Endothelial cell of umbilical vein (primary cell): ENCODE measurements at places on chromosomes 1 and 21.

- no peak overlapping the region for H3K27ac ChIP-seq
- H3K36me3 ChIP-seq, result no peaks in the 10 kb centered on the region
- no peak overlapping the region for H3K4me3 ChIP-seq
- H3K27me3 ChIP-seq, result no peaks in the 10 kb centered on the region
- no peak for DNase-seq
- no peaks in the 10 kb centered on the region for H3K4me1 ChIP-seq
Observed at GRCh38 chr1:64653466-64653865, 91.4 kb upstream of the RAVER2 start.

- no peak overlapping the region for H3K4me3 ChIP-seq
- H3K27ac ChIP-seq, result no peak overlapping the region
- H3K4me1 ChIP-seq, result peaks cover under 1% of the 10 kb centered on the region
- no peaks in the 10 kb centered on the region for H3K36me3 ChIP-seq
- H3K27me3 ChIP-seq, result no peaks in the 10 kb centered on the region
Observed at GRCh38 chr1:162040657-162041056, 17.0 kb upstream of the OLFML2B start.

- DNase-seq, result peak; percentile 74
- peaks cover 56% of the 10 kb centered on the region for H3K4me1 ChIP-seq
- H3K27ac ChIP-seq, result peak overlapping the region; percentile 59
- H3K27me3 ChIP-seq, result no peaks in the 10 kb centered on the region
- no peaks in the 10 kb centered on the region for H3K36me3 ChIP-seq
Observed at GRCh38 chr21:39003982-39004633, 179.1 kb downstream of the PSMG1 start.

GRCh38 chr1:160801836-160802580 is 6.0 kb downstream of the LY9 start:
- DNase-seq, result no peak
- H3K4me1 ChIP-seq, result no peaks in the 10 kb centered on the region
- H3K4me3 ChIP-seq, result no peak overlapping the region
- H3K27ac ChIP-seq, result no peak overlapping the region
- H3K36me3 ChIP-seq, result no peaks in the 10 kb centered on the region

DNA sequence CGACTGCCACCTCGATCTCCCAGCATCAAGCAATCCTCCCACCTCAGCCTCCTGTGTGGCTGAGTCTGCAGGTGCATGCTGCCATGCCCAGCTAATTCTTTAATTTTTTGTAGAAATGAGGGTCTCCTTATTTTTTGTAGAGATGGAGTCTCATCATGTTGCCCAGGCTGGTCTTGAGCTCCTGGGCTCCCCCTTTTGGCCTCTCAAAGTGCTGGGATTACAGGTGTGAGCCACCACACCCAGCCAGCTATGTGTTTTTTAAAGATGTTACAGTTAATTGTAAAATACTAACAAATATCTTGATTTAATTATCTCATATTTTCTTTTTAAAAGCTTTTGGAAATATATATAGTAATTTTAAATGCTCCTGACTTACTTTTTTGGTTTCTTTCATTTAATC is 181.3 kb upstream of the DMRTA2 start:
- no peak overlapping the region for H3K27ac ChIP-seq
- H3K27me3 ChIP-seq, result no peaks in the 10 kb centered on the region
- H3K4me1 ChIP-seq, result peaks cover 18% of the 10 kb centered on the region
- no peaks in the 10 kb centered on the region for H3K36me3 ChIP-seq
- no peak for DNase-seq
- no peak overlapping the region for H3K4me3 ChIP-seq

GRCh38 chr21:35340273-35340672 is 291.2 kb upstream of the RUNX1 start:
- H3K27ac ChIP-seq, result no peak overlapping the region
- no peaks in the 10 kb centered on the region for H3K36me3 ChIP-seq
- H3K27me3 ChIP-seq, result no peaks in the 10 kb centered on the region
- no peaks in the 10 kb centered on the region for H3K4me1 ChIP-seq
- DNase-seq, result no peak
- no peak overlapping the region for H3K4me3 ChIP-seq

GRCh38 chr1:38151399-38151798 is 104.8 kb upstream of the POU3F1 start:
- H3K4me1 ChIP-seq, result no peaks in the 10 kb centered on the region
- DNase-seq, result no peak
- H3K27me3 ChIP-seq, result no peaks in the 10 kb centered on the region
- H3K36me3 ChIP-seq, result no peaks in the 10 kb centered on the region
- H3K27ac ChIP-seq, result no peak overlapping the region

GRCh38 chr1:184167352-184167751 is 115.8 kb downstream of the TSEN15 start:
- no peaks in the 10 kb centered on the region for H3K27me3 ChIP-seq
- no peaks in the 10 kb centered on the region for H3K36me3 ChIP-seq
- no peak overlapping the region for H3K4me3 ChIP-seq
- DNase-seq, result no peak
- H3K27ac ChIP-seq, result no peak overlapping the region

GRCh38 chr1:92376345-92376744 is 77.5 kb downstream of the RPAP2 start:
- peaks cover 12% of the 10 kb centered on the region for H3K4me1 ChIP-seq
- no peaks in the 10 kb centered on the region for H3K27me3 ChIP-seq
- peak; percentile 63 for DNase-seq

- no peak overlapping the region for H3K27ac ChIP-seq
- H3K36me3 ChIP-seq, result no peaks in the 10 kb centered on the region
- DNase-seq, result no peak
- H3K4me1 ChIP-seq, result peaks cover 39% of the 10 kb centered on the region
- H3K27me3 ChIP-seq, result no peaks in the 10 kb centered on the region
Observed at GRCh38 chr1:101257500-101258325, 20.9 kb downstream of the S1PR1 start.

DNA sequence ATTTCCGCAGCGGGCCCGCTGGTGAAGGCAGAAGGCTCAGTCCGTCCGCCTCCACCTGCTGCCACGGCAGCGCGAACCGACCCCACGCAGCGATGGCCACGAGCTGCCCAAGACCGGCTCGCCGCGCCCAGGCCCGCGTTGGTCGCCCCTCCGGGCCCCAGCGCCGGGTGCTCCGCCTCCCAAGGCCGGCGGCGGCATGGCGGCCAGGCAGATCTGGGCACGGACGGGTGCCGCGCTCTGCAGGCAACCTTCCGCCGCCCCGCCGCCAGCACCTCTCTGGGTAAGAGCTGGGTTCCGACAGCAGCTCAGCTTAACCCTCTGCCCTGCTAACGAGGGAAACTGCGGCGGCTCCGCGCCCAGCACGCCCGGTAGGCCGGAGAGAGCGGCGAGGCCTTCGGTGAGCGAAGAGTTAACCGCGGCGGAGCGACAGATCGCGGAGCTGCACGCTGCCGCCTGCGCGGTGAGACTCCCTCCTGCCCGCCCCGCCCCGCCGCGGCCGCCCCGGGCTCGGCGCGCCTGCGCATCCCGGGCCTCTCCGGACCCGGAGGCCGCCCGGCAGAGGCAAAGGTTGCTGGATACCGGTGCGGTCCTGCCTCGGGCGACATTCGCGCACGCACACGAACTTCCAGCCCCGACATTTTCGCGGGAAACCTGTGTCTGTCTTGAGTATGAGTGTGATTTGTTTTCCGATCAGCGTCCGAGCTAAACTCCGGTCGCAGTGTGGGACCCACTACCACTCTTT is at the start of gene C1orf53:
C1orf53 (plus strand) TSS at position 177 of the 742 bp plus-strand sequence; CDS start at position 197, 20 bp downstream.
- peaks cover 22% of the 10 kb centered on the region for H3K27me3 ChIP-seq
- peak; percentile 91 for DNase-seq
- H3K27ac ChIP-seq, result peak within 1 kb of the TSS; percentile 52
- H3K36me3 ChIP-seq, result no peaks in the 10 kb centered on the region
- H3K4me3 ChIP-seq, result peak within 1 kb of the TSS; percentile 76
- peaks cover 14% of the 10 kb centered on the region for H3K4me1 ChIP-seq

DNA sequence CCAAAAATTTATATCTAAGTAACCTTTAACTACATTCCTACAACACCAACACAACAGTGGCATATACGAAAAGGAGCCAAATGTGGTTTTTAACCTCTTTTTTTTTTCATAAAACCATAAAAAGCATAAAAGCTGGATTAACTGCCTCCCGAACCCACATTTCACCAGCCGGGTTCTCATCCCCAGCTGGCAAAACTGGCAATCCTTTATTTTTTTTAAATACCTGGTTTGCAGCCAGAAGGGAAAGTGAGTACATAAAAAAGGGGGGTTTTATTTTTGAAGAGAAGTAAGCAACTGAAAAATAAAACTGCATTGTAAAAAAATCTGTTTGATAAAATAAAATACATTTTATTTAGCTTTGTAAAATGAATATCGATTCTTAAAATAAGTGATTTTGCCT is 295.4 kb downstream of the AKT3 start:
- H3K27me3 ChIP-seq, result no peaks in the 10 kb centered on the region
- H3K4me3 ChIP-seq, result no peak overlapping the region
- H3K36me3 ChIP-seq, result no peaks in the 10 kb centered on the region
- DNase-seq, result no peak

DNA sequence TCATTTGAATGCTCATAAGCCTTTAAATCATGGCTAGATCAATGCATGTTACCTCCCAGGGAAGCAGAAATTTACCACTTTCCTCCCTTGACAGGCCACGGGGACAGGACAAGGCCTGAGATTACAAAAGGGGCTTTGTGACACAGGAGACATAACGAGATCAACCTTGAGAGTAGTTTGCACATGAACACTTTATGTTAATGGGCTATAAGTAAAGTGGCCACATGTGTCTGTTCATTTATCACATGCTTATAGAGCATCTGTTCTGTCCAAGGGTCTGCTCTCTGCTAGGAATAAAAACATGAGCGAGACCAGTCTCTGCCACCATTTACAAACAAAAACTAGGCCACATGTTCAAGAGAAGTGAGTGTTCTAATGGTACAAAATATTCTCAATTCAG is 144.1 kb upstream of the C8B start:
- H3K4me1 ChIP-seq, result no peaks in the 10 kb centered on the region
- H3K27ac ChIP-seq, result no peak overlapping the region
- no peaks in the 10 kb centered on the region for H3K27me3 ChIP-seq
- H3K36me3 ChIP-seq, result no peaks in the 10 kb centered on the region
- H3K4me3 ChIP-seq, result no peak overlapping the region
- DNase-seq, result no peak

GRCh38 chr1:51320967-51321923 is 9.1 kb downstream of the TTC39A start:
- no peak overlapping the region for H3K27ac ChIP-seq
- H3K36me3 ChIP-seq, result no peaks in the 10 kb centered on the region
- H3K4me1 ChIP-seq, result peaks cover 8% of the 10 kb centered on the region
- H3K27me3 ChIP-seq, result no peaks in the 10 kb centered on the region
- no peak for DNase-seq

DNA sequence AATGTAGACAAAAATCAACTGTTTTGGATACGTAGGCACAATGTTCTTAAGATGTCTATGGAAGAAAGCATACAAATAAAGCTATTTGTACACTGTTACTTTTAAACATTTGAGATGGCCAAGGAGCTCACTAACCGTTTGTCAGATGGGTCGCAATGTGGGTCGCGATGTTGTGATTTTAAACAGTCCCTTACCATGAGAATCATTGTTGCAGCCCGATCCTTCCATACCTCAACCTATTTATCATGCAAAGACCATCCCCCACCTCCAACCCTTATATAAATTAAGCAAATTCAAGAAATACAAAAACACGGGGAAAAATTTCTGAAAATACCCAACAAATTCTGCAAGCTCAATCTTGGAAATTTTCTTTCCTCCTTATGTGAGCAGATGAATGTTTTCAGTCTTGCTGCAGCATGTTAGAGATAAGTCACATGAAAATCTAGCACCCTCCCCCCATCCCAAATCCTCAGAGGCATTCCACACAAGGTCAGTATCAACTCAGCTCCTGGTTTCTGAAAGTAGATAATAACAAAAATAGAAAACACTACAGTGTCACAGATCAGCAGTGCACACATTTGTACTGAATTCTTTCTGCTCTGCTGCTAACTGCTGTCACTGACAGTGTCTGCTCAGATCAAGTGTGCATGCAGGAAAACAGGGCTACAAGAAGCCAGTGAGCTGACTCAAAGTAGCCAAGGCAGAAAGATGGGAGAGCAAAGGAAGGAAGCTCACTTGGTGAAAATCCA is 92.9 kb upstream of the TTC39A start:
- no peak overlapping the region for H3K4me3 ChIP-seq
- H3K27me3 ChIP-seq, result no peaks in the 10 kb centered on the region
- peak; percentile 29 for DNase-seq

- H3K36me3 ChIP-seq, result no peaks in the 10 kb centered on the region
- H3K27me3 ChIP-seq, result peaks cover 10% of the 10 kb centered on the region
- no peak for DNase-seq
- H3K4me3 ChIP-seq, result no peak overlapping the region
Observed at GRCh38 chr1:209743145-209743482, 12.7 kb upstream of the TRAF3IP3 start.

DNA sequence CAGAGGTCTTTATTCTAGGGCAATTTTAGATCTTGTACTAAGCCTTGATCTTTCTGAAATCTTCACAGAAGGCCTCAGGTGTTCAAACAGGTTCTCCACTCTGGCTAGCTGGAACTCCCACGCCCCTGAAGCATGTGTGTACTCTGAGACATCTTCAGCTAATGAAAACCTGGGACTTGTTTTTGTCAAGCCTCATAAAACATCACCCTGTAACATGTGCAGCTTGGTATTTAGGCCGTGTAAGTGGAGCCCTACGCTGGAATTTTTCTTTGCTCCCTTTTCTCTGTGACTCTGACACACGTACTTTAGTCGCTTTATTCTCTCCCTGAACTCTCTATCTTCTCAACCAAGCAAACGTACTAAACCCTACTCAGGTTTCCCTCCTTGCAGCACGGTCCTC is 701.9 kb upstream of the ZP4 start:
- no peak overlapping the region for H3K4me3 ChIP-seq
- no peaks in the 10 kb centered on the region for H3K36me3 ChIP-seq
- no peak for DNase-seq
- no peaks in the 10 kb centered on the region for H3K4me1 ChIP-seq
